ENCODE measurements at places on chromosomes 13 and 19.

DNA sequence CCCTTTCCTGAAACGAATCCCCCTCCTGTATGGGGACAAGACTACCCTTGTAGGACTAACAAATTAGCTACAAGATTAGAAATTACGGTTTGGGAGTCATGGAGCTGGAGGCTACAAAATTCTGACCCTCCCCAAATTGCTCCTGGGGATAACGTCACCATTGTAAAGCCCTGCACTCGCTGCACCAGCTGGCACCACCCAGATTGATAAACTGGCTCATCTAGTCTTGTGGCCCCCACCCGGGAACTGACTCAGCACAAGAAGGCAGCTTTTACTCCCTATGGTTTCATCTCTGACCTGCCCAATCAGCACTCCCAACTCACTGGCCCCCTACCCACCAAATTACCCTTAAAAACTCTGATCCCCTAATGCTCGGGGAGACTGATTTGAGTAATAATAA is 150.6 kb upstream of the TSC22D1 start:
- no peak for DNase-seq

- no peak for DNase-seq
Observed at GRCh38 chr19:11504502-11505031, 1.1 kb downstream of the ZNF653 start.

DNA sequence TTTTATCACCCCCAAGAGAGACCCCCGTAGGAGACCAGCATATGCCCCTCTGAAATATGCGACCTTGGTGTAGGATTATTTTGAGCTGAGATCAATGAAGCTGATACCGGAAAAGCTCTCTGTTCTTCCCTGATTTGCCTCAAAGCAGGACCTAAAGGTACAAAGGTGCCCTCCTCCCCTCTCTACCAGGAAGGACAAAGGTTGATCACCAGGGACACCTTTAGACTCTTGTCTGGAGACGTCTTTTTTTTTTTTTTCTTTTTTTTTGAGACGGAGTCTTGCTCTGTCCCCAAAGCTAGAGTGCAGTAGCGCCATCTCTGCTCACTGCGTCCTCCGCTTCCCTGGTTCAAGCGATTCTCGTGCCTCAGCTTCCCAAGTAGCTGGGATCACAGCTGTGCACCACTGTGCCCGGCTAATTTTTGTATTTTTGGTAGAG is 792 bp upstream of the PEX11G start:
- no peak for DNase-seq

- DNase-seq = no peak
Observed at GRCh38 chr13:24662195-24663088, 17.8 kb upstream of the ATP12A start.

- DNase-seq = no peak
Observed at GRCh38 chr19:45173816-45174215, 4.2 kb downstream of the TRAPPC6A start.

DNA sequence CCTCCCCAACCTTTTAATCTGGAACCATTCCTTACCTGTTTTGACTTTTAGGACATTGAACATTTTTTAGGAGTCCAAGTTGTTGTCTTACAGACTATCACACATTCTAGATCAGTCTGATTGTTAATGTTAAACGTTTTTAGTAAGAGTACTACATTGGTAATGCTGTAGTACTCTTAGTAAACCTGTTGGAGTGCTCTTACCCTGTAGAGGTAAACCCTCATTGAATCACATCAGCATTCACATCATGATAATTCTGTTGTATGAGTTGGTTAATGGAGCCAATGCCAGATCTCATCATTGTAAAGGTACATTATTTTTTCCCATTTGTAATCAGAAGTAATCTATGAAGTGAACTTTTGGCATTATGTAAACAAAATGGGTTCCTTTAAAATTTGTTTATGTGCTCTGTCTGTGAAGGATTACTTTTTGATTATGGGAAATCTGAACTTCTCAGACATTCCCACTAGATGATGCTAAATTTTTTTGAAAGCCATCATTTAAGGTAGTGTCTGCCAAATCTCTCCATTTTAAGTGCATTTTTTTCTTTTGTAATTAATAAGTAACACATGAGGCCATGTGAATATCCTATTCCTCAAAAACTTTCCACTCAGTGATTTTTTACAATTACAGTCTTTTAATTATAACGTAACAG is 55.2 kb downstream of the VWA8 start:
- DNase-seq = peak; percentile 41

DNA sequence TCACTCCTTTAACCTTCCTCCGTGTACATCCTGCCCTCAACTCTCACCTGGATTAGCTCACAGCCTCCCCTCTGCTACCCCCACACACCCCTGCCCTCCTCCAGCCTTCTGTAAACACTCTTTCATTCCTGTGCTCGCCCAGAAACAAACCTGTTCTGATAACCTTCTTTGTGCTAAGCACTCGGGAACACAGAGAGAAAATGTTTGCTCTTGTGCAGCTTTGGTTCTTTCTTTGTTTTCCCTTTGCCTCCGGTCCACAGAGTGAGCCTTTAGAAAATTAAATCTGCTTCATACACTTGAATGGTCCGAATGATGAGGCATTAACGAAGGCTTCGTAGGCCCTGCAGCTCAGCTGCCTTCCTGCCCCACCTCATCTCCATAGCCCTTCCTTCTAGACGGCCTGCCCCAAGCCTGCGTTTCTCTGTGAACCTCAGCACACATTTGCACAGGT is 6.6 kb upstream of the ZDHHC20 start:
- no peak for DNase-seq

DNA sequence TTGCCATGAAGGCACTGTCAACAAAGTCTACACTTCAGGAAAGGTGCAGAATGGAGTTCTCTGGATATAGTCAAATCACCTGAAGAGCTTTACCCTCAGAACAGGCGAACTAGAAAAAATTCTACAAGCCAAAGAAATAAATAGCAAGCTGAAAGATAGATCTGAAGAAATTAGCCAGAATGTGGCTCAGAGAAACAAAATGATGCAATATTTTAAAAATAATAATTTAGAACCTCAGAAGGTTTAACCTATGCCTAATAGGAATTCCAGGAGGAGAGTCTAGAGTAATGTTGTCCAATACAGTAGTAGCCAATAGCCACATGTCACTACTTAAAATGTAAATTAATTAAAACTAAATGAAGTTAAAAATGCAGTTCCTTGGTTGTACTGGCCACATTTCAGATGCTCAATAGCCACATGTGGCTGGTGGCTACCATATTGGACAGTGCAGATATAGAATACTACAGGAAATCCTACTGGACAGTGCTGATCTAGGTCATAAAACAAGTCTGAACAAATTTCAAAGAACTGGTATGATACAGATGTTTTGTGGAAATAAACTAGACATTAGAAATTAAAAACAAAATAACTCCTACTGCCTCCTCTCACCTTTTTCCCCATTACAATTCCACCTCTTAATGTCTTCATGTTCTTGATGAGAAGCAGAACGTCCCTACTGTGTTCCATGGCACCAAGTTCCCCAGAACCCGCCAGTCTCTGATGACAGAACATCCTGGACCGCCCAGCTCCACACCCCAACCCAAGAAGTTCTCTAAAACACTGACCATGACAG is 679 bp upstream of the CDADC1 start:
- no peak for DNase-seq

GRCh38 chr19:53915000-53915399 is 5.9 kb downstream of the CACNG7 start:
- no peak for DNase-seq

DNA sequence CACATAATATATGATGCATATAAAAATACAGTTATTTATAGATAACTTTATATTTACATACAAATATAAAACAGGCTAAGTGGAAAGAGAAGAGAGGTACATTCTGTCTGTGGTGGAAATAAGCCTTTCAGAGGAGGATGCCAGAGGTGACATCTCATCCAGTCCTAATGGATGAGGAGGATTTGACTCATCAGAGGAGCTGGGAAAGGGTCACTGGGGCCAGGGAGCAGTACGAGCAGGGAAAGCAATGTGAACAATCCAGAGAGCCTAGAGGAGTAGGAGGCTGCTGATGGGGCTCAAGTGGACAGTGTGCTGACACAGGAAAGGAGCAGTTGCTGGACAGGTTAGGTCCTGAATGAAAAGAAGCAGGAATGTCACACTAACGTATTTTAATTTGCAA is 18.6 kb downstream of the NALCN start:
- no peak for DNase-seq

GRCh38 chr19:32063601-32064000 is 281.8 kb upstream of the ZNF507 start:
- DNase-seq = no peak

DNA sequence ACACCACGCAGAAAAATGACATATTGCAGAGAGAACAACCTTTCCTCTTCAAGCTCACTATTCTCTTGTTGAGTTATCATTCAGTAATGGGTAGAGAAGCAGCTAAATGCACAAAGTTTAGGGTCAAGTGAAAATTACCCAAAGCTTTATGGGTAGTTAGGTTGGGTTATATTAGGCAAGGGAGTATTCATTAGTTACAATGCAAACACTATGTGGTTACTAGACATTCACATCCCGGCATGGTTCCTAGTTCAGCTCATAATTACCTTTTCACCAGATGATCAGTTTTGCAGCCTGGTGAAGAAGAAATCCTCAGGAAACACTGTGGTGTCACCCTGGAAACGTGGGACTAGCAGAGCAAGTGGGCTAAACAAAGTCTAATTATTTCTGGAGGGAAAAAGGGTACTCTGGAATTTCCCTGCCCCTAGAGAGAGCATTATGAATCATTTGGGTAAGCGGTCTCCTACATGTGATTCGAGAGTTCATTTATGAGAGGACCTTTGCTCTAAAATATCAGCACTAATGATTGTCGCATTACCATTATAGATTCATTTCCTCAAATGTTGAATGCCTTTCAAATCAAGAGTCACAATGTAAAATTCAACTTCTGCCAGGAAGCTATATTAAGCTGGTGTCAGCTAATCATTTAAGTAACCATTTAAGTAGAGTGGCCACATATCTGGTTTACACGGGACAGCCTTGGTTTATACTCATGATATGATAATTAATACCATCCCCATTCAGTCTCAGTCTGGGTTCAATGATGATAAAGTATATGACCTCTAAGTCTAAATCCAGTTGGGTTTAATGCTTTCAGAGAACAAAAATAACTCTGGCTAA is 1208.0 kb downstream of the DIAPH3 start:
- no peak for DNase-seq

- DNase-seq = no peak
Observed at GRCh38 chr13:40060296-40061007, 405.0 kb downstream of the COG6 start.

DNA sequence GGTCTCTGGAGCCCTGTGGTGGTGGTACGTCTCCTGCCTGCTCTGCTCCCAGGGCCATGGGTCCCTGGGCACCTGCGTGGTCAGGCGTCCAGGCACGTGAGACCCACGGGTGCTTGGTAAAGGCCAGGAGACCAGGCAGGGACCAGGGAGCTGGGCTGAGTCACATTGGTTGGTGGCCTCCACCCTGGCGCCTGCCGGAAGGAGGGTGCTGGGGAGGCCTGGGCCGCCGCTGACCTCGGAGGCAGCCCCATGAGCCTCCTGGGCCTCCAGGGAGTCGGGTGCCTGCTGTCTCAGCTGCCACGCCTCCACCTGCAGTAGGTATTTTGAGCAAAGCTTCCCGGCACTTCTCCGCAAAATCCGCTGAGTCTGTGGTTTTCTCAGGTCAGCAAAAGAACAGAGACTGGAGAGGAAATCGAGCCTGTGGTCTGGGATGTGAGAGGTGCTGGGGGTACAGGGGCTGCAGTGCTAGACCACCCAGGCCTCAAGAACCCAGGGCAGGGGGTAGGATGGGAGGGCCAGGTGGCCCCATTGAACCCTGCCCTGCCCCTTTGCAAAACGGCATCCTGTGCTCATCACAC is 3.6 kb upstream of the PLK5 start:
- no peak for DNase-seq

GRCh38 chr19:10864538-10864899 is 6.8 kb upstream of the CARM1 start:
- DNase-seq = peak; percentile 75

GRCh38 chr13:51861723-51862300 is at the start of gene CCDC70:
TSS of gene CCDC70 (plus strand) at chr13:51861969. CDS start at chr13:51865412, 3,443 bp downstream.
- DNase-seq = no peak

GRCh38 chr13:39981056-39981455 is 325.6 kb downstream of the COG6 start:
- DNase-seq = no peak

DNA sequence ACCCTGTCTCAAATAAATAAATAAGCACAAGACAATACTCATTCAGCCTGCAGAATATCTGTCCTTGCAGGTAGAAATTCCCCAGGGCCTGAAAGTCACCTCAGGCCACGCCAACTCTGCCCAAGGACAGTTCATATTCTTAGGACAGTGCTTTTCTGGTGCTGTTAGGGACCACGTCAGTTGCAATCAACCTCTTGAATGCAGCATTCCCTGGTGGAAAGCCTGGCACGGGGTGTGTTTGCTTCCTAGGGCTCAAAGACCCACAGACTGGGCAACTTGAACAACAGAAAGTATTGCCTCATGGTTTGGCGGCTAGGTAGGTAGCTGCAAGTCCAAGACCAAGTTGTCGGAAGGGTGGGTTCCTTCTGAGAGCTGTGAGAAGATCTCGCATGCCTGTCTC is 160.3 kb downstream of the KCTD15 start:
- DNase-seq = no peak

- DNase-seq = no peak
Observed at GRCh38 chr19:46845959-46846459, 4.6 kb downstream of the AP2S1 start.

- no peak for DNase-seq
Observed at GRCh38 chr13:20891034-20891433, 11.5 kb downstream of the XPO4 start.

DNA sequence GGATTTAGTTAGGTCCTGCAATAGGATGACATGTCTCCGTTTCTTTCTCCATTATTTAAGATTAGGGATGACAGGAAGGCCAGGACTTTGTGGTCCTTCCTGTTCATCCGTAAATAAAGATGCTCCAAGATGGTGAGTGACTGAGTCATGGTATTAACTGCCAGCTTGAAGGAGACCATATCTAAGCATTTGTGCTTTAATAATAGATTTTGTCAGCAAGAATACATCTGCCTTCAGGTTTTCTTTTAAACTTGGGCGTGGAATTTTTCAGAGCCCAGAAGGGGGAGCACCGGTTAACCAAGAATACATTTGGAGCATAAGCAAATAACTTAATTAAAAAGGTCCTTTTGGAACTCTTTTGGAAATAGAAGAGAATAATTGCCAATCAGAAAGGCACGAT is 68.2 kb downstream of the ARHGAP35 start:
- DNase-seq = no peak

Measured in Jurkat, Clone E6-1 (cell line).